ENCODE measurements at places on chromosomes 7 and 10.

- no peak for DNase-seq
Observed at GRCh38 chr7:50612704-50613103, 47.5 kb upstream of the DDC start.

DNA sequence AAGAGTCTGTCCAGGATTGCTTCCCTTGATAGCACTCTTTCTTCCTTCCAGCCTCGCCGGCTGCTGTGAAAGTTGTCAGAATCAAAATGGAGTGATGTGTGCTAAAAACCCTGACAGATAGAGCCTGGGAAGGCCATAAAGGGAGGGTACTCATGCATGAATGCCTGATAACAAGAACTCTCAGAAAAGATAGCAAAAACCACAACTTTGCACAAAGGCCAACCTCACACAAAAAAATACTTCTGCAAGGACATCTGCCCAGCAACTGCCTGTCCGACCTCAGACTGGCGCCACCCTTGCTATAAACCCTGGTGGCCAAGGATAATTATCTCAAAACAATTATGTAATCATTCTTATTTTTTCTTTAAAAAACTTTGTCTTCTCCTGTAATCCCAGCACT, 133.2 kb upstream of the SVIL start:
- no peak for DNase-seq

DNA sequence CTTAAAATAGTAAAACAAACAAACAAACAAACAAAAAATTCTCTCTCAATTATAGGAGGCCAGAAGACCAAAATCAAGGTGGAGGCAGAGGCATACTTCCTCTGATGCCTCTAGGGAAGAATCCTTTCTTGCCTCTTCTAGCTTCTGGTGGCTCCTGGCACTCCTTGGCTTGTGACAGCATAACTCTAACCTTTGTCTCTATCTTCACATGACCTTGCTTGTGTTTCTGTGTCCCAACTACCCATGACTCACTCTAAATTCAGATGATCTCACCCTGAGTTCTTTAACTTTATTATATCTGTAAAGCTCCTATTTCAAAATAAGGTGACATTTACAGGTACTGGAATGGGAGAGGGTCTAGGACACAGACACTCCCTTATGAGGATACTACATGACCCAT, 88.3 kb upstream of the ANTXRL start:
- DNase-seq = no peak

DNA sequence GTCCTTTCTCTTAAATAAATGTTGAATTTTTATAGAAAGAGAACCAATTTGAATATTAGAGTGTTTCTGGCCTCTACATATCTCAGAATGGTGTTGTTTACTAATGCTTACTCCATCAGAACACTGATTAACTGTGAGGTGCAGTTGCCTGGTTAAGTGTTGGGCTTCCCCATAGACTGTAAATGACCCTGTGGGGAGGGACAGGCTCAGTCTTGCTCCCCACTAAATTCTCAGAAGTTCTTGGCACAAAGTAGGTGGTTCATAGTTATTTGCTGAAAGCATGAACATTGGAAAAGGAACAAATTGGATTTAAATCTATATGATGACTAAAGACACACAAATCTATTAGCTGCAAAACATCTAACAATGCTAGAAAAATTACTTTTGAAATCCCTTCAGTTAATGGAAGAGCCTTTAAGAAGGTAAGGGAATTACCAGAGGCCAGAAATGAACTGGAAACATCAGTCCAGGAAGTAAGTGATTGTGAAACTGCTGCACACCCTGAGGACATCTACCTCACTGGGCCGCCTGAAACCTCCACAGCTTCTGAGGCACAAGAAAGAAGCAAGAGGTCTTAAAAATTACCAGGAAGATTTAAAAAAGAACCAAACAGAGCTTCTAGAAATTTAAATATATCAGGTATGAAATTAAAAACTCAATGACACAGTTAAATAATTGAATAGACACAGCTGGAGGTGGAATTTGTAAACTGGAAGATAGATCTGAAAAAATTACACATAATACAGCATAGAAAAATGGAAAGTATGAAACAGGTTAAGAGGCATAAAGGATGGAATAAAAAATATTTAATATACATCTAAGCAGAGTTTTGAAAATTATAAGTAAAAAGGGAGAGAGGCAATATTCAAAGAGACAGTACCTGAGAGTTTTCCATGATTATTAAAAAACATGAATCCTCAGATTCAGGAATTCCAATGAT, 17.8 kb upstream of the COMTD1 start:
- no peak for DNase-seq

DNA sequence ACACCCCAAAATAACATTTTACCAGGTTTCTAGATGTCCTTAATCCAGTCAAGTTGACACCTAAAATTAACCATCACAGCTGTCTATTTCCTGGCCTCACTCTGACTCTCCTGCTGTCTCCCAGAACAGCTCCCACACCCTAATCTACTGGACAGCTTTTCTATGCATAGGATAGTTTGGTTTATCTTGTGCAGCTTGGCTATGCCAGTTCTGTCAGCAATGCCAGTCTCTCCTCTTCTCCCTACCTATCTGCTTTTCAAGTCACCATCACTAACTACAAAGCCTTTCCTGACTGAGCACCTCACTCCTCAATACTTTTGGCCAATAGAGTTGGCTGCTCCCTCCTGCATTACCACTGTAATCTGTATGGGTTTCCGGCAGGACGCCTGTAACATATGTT, 5.0 kb downstream of the NCOA4 start:
- DNase-seq = no peak

DNA sequence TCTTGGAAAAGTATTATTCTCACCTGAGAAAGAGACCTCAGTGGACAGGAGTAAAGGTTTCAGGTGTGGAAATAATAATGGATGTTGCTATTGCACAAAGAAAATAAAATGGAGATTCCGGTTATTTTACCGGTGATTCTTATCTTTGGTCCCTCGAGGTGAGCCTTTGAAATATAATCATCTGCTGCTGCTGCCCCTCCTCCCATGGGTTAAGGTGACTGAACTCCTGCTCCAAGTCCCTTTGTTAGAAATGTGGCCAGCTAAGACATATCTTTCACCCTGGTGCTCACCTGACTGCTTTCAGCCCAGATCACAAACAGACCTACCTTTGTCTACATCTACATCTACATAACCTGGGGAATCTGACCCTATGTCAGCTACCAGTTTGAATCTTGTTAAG, 5.7 kb downstream of the CUBN start:
- no peak for DNase-seq

DNA sequence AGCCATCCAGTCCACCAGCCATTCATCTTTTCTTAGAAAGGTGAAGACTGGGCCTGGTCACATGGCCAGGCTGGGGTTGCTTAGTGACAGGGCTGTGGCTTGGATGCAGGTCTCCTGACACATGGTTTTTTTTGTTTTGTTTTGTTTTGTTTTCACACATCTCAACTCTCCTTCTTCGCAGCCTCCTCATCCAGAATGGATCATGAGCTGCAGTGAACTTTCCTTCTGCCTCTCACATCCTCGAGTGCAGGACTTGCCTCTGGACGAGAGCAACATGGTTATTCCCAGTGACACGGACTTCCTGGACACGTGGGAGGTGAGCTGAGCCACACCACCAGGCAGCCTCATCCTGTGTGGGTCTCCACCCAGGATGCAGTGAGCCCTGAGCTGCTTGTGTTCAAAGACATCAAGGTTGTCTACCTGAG, 9.5 kb downstream of the AKR1E2 start:
- DNase-seq = no peak

DNA sequence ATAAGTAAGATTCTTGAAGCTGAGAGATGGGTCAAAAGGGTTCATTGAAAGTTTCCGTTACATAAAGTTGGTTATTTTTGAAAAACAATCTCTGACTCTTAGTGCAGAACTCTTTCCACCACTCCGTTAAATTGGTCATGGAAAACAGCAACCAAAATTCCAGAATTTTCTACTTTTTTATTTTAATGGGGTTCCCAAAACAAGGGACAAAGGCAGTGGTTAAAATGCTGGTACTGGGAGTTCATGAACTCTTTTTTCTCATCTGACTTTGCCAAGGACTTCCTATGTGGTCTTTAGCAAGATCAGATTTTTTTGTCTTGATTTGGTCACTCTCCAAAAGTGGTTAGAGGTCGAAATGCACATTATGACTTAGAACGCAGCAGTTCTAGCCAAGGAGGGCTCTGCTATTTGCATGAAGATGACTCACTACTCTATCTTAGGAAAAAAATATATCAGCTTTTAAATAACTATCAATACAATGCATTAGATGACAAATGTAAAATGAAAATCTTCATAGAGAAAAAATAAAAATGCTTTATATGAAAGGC, 145.7 kb downstream of the REEP3 start:
- no peak for DNase-seq

- no peak for DNase-seq
Observed at GRCh38 chr10:5445006-5445405, 32.6 kb downstream of the NET1 start.

- no peak for DNase-seq
Observed at GRCh38 chr10:119273413-119273812, 66.0 kb downstream of the GRK5 start.
